Stimulated activated CD8-positive, alpha-beta memory T cell treated with anti-CD3 and anti-CD28 coated beads, Interleukin-12 subunit alpha, Interleukin-12 subunit beta, amount 100 ng/mL, for 4 hours (primary cell): ENCODE measurements at places on chromosomes 4 and X.

DNA sequence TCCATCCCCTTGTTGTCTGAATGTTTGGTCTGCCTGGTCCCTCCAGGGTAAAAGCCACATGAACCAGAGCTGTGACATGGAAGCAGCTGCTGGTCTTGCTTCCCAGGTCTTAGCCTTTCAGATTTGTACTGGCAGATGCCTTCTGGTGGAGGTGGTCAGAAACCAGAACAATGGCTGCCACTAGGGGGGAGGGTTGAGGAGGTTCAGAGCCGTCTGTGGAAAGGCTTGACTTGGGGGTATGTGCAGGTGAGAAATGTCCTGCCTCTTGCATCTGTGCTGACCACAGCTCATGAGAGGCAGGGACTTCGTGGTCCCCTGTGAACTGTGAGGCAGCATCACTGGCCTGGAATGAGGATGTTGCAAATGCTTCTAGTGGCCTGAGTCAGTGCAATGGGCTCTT lies 144.2 kb upstream of the WDR1 start:
- no peak for DNase-seq

GRCh38 chrX:64229154-64229553 lies 1.3 kb downstream of the ASB12 start:
- DNase-seq = no peak

DNA sequence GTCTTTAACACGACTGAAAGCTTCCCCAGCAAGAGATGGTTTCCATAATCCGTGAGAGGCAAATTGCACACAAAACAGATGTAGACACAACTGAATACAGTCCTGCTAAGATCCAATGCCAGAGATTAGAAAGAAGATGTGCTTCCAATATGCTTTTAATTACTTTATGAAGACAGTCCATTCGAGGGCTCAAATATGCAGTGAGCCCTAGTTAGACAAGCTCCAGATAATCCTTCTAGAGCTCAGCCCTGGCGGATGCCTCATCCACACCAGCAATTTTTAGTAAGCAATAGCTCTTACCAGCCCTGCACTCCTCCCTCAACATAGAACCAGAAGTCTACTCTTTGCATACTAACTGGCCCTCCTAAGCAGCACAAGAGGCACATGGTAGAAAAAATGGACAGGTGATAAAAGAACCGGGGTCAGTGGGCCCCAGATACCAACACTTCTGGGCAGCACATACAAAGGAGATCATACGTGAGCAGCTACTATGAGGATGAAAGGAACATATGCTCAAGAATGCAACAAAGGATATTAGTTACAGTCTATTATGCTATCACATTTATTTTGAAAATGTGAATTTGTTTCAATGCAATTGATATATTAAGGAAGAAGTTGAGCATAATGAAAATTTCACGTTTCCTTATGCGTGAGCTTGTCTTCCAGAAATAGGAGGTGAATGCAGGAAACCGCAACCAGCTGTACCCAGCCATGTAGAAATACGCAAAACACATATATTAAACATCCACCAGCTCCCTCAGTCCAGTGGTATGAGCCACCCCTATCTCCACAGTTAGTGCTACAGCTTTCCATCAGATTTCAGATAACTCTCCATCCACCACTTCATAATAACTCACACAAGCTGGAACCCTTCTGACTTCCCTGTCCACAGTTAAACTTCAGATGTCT lies 34.3 kb downstream of the GPC4 start:
- DNase-seq = no peak

DNA sequence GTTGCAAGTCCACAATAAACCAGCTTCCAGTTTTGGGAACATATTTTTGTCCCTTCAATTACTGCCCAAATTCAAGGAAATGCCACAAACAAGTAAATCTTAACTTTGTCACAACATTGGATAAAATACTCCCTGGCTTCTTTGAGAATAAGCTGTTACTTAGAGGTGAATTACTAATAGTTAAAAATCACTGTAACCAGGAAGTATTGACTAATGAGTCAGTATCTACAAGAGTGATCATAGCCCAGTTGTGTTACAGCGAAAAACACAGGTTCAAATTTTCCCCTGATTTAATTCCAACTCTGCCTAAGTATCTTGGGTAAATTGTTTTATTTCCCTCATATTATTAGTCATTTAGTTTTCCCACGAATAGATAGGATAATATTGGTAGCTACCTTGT lies 291.2 kb upstream of the PPARGC1A start:
- DNase-seq = no peak

DNA sequence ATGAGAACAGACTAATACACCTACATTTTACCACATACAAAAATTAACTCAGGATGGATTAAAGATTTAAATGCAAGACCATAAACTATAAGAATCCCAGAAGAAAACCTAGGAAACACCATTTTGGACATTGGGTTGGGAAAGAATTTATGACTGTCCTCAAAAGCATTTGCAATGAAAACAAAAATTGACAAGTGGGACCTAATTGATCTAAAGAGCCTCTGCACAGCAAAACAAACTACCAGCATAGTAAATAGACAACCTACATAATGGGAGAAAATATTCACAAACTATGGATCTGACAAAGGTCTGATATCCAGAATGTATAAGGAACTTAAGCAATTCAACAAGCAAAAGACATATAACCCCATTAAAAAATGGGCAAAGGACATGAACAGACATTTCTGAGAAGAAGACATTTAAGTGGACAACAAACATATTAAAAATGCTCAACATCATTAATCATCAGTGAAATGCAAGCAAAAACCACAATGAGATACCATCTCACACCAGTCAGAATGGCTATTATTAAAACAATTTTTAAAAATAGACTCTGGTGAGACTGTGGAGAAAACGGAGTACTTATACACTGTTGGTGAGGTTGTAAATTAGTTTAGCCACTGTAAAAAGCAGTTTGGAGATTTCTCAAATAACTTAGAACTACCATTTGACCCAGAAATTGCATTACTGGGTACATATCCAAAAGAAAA lies 221.7 kb upstream of the DIPK2B start:
- no peak for DNase-seq

DNA sequence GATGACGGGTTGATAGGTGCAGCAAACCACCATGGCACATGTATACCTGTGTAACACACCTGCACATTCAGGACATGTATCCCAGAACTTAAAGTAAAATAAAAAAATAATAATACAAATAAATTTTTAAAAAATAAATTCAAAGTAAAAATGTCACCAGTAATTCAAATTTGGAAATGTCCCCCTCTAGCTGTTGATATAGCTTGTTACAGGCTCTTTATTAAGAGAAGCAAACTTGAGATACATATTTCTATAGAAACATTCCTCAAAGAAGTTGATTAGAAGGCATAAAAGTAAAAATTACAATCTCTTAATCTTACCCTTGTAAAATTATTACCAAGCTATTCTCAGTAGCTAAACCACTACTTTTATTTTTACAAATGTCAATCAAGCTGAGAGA lies 1397.0 kb downstream of the FAM133A start:
- DNase-seq = no peak

DNA sequence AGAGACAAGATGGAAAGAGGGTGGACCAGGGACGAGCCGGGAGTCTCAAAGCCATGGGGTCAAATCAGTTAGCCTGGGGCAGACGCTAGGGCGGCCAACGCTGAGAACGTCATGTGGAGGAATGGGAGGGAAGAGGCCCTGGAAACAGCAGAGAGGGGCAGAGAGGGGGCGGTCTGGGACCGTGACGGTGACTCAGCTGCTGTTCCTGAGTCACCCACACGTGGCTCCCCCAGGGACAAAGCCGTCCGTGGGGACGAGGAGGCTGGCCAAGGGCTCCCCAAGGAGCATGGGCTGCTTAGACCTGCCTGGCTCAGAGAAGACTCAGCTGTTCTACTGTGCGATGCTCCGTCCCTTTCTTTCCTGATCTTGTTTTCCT lies 108.4 kb upstream of the LRPAP1 start:
- DNase-seq = no peak

DNA sequence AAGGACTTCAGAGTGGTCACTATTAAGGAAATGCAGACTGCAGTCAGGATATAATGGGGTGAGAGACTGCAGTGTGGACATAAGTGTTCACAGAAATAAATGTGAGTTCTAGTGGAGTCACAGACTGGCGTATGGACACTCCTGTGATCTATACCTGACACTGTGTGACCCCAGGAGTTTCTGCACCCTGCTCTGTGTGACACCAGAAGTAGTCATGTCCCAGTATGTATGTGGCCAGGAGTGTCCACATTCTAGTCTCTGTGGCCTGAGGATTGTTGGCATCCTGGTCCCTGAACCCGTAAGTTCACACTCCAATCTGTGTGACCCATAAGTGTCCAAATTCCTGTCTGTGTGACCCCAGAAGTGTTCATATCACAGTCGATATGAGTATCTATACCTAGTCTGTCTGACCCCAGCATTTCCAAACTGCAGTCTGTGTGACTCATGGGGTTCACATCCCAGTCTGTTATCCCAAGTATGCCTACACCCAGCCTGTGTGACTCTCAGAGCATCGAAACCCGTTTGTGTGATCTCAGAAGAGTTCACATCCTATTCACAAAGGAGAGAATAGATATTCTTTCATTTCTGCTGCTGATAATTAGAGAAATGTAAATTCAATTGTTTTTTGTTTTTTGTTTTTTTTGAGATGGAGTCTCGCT lies 16.3 kb downstream of the WDR13 start:
- DNase-seq = no peak

DNA sequence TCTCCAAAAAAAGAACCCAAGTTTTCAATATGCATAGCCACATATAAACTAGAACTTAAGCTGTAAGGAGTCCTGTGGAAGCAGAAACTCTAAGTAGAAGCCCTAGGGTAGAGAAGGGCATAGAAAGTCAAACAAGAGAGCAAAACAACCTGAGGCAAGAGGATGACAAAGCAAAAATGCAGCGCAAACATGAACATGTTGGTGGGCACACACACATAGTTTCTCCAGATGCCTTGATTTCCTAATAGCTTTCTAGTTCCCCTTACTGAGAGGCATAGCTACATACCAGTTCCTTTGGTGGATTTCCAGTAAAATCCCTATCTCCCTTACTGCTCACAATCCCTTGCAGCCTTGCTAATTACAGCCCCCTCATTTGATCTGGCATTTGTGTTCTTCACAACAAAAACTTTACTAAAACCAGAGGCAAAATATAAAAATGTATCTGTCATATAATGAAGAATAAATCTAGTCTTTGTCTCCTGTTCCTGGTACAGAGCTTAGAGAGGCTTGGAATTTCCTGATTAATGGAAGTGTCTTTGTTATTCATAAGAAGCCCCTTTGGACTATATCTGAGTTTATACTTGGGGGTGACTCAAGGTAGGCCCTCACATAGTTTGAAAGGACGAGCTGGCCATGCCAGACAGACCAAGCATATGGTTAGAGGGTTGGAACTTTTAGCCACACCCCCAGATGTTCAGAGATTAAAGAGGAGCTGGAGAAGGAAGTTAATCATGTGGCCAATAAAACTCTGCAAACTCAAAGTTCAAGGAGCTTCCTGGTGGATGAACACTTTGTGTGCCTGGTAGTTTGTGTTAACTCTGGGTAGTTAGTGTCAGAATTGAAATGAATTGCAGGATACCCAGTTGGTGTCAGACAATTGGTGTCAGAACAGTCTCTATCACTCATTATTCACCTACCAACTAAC lies 52.7 kb upstream of the ZCCHC13 start:
- no peak for DNase-seq

- DNase-seq = no peak
Observed at GRCh38 chrX:107507744-107508117, 58.3 kb downstream of the FRMPD3 start.

DNA sequence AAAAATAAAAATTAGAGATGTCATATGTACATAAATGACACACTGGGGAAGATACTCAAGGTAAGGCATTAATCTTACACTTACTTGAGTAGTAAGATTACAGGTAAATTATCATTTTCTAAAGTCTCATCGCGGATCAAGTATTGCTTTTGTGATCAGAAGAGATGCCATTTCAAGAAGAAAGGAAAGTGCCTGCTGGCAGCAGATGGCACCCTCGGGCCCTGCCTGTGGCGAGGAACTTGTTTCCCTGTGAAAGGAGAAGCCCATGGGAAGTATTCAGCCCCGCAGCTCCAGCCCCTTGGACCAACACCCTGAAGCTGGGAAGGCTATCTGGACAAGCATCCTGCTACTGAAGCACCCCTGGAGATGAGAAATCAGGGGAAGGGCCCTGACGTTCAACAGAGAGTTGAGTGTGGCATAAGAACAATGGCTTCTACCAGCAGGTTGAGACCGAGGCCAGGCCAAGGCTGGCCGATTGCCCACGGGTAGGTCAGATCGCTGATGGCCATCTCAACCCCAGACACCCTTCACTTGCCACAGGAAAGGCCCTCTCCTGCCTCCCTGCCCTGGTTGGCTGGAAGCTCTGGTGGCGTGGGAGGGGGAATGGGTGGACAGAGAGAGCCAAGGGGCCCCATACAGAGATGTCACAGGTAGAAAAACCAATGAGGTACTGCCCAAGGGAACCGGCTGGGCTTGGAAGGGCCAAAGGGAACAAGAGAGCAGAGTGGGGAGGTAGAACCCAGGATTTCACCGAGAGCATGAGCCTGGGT lies 18.8 kb upstream of the MXD4 start:
- no peak for DNase-seq

DNA sequence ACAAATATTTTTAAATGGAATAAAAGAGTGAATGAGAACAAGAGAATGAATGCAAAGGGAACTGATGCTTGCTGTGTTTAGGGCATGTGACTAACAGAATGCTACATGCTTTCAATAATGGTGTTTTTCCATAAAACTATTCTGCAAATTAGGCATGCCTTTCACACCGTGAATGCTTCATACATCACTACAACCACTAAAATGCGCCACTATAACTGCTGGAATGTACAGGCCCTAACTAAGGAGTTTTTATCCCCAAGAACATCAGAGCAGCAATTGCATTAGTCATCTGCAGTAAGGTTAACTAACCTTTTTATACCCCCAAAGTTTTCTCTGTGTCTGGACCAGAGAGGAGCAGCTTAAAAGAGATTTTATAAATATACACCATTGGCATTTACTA lies 190.4 kb downstream of the ARAP2 start:
- DNase-seq = no peak

DNA sequence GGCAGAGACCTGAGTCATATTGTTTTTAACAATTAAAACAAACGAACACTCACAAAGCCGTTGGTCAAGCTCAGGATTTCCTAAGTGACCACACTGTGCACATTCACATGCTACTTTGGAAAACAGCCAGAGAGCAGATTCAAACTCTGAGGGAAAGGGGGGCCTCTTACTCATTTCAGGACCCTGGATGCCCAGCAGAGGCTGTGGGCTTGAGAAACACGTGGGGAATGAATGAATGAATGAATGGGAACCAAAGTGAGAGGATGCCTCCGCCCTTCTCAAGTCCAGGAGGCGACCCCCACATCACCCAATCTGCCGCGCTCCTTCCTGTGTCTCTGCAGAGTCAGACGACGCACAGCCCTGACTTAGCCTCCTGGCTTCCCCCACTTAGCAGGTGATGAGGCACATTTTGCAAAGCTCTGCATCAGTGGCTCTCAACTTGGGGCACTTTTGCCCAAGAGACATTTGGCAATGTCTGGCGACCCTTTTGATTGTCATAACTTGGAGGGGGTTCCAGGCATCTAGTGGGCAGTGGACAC lies 76.0 kb downstream of the ABLIM2 start:
- no peak for DNase-seq

GRCh38 chrX:69959712-69960111 lies 90.0 kb downstream of the AWAT2 start:
- no peak for DNase-seq
